ENCODE measurements at places on chromosomes 16 and 17. TPM values are rescaled to one million over a fixed set of nuclear protein-coding genes. Genes with fewer than 3 reads are reported as not detected.
A peak's percentile ranks its signal among the peaks of the same experiment; 100 is the strongest.

DNA sequence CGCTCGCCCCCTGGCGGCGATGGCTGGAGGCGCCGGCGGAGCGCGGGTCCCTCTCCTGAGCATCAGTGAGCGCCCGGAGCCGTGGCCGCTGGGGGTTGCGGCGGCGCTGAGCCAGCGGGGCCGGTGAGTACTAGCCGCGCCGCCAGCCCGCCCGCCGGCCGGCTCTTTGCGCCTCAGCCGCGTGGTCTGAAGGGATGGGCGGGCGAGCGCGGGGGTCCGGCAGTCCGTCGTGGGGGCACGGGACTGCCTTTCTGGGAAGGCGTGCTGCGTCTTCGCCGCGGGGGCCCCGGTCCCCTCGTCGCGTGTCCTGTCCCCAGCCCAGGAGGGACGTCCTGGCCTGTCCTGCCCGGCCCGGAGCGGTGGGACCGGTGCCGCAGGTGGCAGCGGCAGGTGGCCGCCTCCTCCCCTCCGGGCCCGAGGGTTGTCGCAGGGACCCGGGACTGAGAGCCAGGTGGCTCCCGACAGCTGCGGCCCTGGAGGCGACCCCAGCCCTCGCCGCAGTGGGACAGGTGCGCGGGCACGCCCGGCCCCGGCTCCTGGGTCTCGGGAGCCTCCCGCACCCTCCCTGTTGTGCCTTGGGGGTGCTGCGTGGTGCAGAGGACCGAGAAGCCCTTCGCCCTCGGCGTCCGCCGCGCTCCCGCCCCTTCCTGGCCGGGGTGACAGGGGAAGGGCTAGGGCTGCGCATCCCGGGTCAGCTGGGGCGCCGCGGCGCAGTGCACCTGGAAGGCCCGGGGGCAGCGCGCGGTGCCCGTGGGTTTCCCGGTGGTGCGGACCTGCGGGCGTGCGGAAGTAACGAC lies at the start of gene SPECC1:
Gene SPECC1, plus strand, starts transcription at position 58 of the 797 bp plus-strand sequence. CDS start 87,293 bp downstream, outside the sequence.
- peak; percentile 84 for DNase-seq

DNA sequence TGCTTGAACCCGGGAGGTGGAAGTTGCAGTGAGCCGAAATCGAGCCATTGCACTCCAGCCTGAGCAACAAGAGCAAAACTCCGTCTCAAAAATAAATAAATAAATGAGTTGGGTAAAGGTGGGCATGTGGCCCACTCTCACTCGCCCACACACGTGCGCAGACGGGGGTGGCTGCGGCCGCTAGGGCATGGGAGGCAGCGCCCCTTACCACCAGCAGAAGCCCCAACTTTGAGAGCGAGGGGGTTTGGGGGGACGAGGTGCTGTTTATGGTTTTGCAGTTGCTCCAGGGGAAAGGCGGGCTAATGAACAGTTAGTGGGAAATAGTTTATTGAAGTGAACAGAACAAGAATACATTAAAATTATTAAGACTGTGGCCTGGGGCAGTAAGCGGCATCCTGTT lies 14.9 kb upstream of the RBFOX3 start:
- no peak for DNase-seq

The TCAP gene
- total RNA-seq, result 0.30 TPM

The KRT12 gene
- total RNA-seq, result not detected

- no peak for DNase-seq
These were observed 17.5 kb upstream of the MLKL start for GRCh38 chr16:74718140-74718539.
